MM.1S (cell line): ENCODE measurements at places on chromosomes 5 and 9.

DNA sequence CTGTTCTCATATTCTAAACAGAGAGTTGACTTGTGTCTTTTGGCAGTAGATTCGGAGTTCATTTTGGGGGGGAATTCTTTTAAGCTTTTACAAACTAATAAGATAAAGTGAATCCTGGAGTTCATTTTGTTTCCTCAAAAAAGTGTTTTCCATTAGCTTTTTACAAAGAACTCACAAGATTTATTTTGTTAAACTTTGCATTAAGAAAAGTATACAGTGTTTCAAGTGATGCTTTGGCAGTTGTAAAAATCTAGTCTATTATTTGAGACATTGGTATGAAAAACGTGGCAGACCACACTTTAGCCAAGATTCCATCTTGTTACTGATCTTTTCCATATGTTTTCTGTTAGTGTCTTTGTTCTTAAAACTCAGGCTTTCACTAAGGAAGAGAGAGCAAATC is 1.2 kb upstream of the OMD start:
- no peak for DNase-seq

GRCh38 chr9:93256878-93257807 is 73.2 kb downstream of the WNK2 start:
- no peak for DNase-seq

DNA sequence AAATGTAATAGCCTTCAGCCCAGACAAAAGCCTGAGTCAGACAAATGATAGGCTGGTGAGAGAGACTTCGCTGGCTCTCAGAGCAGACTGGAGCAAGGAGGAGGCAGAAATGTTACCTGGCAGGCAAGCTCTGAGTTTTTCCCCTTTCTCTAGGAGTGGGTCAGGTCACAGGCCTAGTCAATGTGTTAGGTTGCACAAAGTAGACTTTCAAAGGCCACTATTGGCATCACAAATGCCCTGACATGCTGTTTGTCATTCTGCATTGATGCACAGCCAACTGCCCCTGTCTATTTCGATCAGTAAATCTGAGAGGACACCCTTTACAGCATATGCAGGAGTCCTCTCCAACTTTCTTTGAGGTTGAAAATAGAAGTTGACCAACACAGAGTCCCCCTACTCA is 15.5 kb upstream of the C1QTNF3 start:
- DNase-seq: no peak

- DNase-seq: no peak
Observed at GRCh38 chr5:127702926-127703561, at the start of gene CCDC192. CCDC192 (plus strand) TSS chr5:127703391; CDS start chr5:127703446, 55 bp downstream.

GRCh38 chr5:37640088-37640487 is 199.8 kb downstream of the GDNF start:
- DNase-seq: no peak

DNA sequence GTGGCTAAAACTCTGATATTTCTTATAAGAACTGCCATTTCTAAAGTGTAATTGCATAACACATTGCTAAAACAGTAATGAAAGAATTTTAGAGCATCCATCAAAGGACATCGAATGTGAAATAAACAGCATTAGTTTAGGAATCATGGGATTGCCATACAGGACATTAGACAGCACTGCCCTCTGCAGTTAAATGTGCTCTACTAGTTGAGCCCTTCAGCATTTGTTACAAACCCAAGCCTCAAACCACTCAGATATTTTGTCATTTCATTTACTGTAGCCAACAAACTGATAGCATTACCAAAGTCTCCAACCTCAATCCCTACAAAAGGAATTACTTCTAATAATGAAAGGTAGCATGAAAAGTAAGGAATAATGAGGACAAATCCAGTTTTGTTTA is 116.8 kb upstream of the COX7C start:
- DNase-seq: peak; percentile 11

- DNase-seq: no peak
Observed at GRCh38 chr5:172180936-172181335, 7.1 kb downstream of the STK10 start.

- DNase-seq: no peak
Observed at GRCh38 chr9:33044677-33045282, 19.7 kb downstream of the DNAJA1 start.

GRCh38 chr9:104448036-104448435 is 56.0 kb upstream of the OR13F1 start:
- DNase-seq: no peak
